COR-L47 (cell line): ENCODE measurements at places on chromosomes 2 and 18.

DNA sequence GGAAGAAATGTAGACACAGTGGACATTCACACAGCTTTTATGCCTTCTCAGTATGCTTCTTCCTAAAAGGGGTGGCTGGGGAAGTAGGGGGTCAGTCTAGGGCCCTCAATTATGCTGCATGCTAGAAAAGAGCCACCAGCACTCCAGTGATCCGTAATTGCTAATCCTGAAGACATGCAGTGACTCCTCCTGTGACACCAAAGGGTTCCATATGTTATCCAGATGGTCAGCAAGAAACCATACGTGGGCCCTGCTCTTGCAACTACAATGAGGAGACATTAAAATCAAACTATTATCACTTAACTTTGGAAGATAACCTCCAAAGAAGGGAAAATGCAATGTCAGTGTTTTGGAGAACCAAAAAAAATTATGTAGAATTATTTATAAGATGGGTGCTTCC is 143.4 kb upstream of the LYPD1 start:
- no peak for DNase-seq

DNA sequence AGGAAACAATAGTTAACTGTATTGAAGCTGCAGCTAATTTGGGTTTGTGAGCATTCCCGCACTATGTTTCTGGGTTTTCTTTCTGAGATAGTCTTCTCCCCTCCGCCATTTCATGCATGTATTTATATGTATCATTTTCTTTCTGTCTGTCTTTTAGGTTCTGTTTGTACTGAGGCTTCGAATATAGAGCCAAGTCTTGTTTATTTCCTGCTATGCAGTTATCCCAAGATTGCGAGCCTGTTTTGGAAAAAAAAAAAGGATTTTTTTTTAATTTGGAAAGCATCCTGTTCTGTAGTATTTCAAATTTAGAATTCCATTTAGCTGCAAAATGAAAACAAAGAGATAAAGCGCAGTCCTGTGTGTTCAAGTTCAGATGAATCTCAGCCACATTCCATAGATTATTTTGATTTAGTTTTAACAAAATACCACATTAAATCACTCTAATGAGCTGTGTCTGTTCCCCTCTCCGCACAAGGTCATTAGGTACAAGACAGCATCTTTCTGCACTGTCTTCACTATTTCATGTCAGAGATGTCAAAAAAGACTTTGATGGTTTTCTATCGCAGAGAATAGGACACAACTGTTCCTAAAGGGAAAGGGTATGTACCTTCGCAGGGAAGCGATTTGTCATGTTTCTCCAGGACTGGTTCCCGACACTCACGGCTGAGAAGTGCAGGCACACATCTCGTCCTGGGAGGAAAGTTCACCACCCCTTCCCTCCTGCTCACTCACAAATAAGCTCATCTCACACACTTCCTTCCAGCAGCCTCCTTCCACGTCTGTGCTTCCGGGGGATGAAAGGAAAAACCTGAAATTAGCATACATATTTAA is 443.4 kb downstream of the ZNF516 start:
- DNase-seq, result no peak

- DNase-seq, result no peak
These were observed 12.4 kb downstream of the NABP1 start for GRCh38 chr2:191690327-191690726.

DNA sequence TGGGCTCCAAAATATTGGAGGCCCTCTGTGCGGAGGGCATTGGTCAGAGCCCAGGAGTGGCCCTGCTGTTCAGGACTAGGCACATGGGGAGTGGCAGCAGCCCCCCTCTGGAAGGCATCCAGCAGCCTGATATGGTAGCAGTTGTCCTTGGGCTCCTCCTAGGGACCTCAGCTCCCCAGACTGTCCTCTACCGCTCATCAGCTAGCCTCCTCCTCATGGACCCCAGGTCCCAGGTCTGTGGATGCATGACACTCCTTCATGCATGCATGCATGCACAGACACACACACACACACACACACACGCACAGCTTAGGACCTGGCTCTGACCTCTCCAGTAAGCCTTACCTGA is 15.4 kb upstream of the ATP6V1B1 start:
- DNase-seq, result no peak

DNA sequence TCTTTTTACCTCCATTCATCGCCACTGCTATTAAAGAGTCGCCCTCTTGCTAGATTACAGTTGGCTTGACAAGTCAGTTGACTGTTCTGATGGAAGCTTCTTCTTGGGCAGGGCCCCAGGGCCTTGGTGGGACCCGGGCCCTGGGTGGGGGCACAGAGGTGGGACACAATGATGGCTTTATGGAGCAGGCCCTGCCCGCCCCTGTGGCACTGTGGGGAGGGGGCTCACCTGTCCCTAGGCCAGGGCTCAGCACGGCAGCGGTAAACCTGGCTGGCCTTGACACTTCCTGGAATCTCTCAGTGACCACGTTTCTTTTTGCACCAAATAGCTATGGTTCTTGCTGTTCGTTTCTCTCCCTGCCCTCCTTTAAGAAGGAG is 4.9 kb upstream of the HS6ST1 start:
- DNase-seq, result no peak
